ENCODE measurements at places on chromosomes 3 and 15.

DNA sequence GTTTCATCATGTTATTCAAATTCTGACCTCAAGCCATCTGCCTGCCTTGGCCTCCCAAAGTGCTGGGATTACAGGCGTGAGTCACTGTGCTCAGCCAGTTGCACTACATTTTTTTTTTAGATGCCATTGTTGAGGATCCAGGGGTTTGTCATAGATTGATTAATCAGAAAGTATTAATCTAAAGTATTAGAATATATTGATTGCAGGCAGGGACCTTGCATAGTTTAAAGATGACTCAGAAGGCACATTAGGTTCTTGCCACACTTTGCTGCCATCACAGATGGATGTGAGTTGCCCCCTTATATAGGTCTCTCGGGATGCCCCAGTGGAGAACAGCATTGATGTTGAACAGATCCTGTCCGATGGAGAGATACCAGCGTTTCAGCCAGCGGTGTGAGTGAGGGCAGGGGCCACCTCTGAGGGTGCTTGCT is 41.1 kb downstream of the IGF1R start:
- DNase-seq = no peak

GRCh38 chr3:8595695-8596115 is 48.9 kb downstream of the SSUH2 start:
- DNase-seq = no peak

- no peak for DNase-seq
Measured at GRCh38 chr15:38795471-38796245, 231.0 kb upstream of the RASGRP1 start.

- DNase-seq = no peak
Measured at GRCh38 chr3:17122758-17123157, 238.0 kb downstream of the PLCL2 start.

DNA sequence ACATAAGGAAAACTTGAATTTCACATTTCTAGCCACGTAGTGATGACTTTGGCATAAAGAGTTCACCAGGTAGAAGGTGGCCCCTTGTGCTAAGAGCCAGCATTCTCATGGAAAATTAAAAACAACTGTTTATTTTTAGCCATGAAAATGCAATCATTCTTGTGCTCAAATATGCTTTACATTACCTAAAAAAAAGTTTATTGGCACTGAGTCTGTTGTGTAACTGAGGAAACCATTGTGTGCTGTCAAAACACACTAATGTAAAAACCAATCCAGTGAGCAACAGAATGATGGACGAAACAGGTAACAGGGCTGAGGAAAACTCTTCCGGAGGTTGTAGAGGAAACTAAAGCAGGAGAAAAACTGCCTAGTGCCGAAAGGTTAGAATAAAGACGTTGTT is 287.0 kb upstream of the TMC3 start:
- no peak for DNase-seq

- no peak for DNase-seq
Measured at GRCh38 chr3:43468133-43468532, 153.7 kb downstream of the ANO10 start.

DNA sequence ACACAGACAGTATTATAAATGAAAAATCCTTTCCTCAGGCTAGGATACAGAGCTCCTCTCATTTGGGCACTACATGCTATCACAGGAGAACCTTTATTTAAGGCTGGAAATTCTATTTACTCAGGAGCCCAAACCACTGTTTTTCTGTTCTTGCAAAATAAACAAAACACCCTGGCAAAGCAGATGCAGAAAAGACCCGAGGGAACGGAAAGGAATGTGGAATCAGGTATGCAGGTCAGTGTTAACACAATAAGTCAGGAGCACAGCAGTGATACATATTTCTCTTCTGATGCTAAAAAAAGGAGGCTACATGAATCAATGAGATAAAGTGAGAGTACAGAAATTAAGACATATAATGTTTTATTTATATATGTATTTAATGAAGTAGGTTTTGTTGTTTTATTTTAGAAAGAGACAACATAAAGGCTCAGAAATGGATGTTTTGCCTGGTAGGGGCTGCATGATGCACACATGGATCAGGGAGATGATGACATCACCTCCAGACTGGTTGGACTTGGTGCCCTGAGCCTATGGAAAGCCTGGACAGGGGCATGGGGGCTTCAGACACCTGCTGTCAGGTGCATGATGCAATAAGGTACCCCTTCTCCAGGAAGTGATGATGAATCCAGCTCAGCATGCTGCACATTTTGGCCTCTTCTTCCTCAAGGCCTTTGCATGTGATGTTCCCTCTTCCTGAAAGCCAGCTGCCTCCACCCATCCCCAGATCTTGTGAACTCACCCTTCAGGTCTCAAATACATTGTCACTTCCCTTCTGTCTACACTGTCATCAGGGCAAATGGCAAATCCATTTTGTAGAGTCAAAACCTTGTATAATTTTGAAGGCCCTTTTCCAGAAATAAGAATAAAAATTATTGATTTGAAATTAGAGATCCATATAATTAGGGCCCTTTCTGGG is 19.1 kb upstream of the RBP1 start:
- DNase-seq = no peak

GRCh38 chr3:5531741-5532290 is 344.3 kb downstream of the EDEM1 start:
- DNase-seq = no peak

- DNase-seq = no peak
Measured at GRCh38 chr3:16608816-16609215, 3.6 kb upstream of the DAZL start.

DNA sequence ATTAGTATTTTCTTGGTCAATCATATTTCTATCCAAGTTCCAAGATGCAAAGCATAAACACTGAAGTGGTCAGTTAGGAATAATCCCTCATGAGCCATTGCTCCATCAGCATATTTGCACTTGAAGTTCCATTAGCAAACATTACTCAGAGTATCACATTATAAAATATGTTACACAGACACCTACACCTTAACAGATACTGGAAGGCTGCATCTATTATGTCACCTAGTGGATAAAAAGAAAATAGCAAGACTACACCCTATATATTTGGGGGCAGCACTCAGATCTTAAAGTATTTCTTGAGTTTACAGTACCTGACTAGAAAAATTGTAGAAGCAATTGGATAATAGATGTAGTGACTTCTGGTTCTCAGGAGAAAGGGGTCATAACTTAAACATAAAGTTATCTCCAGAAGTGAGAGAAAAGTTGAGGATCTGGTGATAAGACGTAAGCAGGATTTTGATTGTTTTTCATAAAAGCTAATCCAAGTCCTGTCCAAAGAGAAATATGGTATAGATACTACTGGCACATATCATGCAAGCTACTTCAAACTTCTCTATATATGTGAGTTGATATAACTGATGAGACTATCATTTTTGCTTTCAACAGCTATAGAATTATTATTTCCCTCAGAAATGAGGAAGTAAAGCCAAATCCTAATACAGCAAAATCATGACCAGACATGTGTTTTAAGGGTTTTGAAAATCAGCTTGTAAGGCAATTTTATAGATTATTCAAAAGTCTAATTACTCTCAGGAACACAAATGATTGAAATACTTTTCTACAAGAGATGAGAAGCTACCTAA is 422.2 kb downstream of the GBE1 start:
- no peak for DNase-seq

- DNase-seq = no peak
Measured at GRCh38 chr15:48546296-48546695, 99.2 kb downstream of the FBN1 start.

DNA sequence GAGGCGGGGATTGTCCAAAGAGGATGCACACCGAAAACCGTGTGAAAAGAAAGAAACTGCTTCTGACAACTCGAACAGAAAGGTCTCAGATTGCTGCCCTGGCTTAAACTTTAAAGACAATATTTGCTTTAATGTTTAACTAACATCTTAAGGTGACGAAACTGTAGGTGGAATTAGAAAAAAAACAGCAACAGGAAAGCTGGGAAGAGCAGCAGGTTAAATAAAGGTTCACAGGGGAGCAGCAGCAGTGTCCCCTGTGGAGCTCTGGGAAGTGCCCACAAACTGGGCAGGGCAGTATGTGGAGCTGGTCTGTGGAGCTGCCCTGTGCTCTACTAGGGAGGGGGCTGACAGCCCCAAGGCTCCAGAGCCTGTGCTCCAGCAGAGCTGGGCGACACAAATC is 25.4 kb downstream of the RUVBL1 start:
- DNase-seq = no peak

GRCh38 chr3:99805160-99805559 is 12.5 kb upstream of the CMSS1 start:
- DNase-seq = no peak

- no peak for DNase-seq
Measured at GRCh38 chr3:32278714-32279113, 40.2 kb downstream of the CMTM8 start.

DNA sequence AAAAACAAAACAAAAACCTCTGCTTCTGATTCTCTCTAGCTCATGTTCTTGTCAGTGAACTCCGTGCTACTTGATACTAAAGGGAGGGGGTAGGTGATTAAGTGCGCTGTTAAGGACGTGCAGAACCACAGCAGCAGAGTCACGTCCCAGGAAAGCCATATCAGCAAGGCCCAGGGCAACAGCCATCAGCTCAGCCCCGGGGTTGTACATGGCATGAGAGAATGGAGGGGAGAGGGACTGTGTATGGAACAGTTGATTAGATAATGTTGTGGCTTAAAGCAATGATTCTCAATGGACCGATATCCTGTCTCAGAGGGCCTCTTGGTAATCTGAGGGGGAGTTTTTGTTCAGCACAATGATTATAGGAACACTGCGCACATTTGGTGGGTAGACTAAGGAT is 27.6 kb downstream of the C2CD4A start:
- DNase-seq = no peak

DNA sequence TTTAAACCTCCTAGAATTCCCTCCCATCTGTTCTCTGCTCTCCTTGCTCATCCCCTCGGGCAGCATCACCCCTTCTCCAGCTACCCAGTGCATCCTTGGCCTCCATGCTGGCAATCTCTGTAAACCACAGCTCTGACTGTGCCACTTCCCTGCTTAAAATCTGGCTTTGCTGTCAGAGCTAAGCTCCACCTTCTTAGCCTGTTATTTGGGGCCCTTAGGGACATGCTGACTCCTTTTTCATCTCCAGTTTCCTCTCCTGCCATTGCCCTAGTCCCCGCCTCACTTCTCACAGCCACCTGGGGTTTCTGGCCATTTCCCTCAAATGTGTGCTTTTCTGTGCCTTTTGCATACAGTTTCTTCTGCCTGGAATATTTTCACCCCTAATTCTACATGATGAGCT is 5.7 kb downstream of the SLC6A20 start:
- no peak for DNase-seq

Data from DMS153 (cell line).